GM12878 (cell line): ENCODE measurements at places on chromosomes 5 and 9.

DNA sequence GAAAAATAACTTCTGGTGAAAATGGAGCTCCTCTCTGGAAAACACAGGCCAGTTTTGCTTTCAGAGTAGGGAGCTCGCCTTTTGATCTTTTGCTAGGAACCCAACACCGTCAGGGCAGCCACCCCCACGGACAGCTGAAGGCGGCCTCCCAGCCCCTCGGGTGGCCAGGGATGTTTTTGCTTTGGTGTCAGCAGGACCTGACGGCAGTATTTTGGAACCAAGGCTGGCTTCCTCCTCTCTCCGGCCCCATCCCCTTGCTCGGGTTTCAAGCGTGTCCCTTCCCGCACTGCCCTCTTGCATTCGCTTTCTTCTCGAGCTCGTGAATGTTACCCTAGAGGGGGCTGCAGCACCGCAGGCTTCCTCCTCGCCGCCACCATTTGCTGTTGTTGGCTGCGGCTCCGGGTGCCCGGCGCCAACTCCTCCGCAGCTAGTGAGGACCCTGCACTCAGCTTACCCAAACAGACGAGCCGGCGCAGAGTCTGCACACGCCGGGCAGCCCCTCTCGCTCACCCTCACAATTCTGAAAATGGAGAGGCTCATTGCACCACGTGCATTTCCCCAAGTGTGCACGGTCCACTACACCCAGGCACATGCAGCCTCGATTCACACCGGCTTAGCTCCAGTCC lies 35.5 kb upstream of the ADAMTSL1 start:
- H3K27ac ChIP-seq, result no peak overlapping the region
- no peaks in the 10 kb centered on the region for H3K4me1 ChIP-seq
- no peaks in the 10 kb centered on the region; the same call in 1 of the 2 replicates for H3K27me3 ChIP-seq
- DNase-seq, result no peak
- H3K4me3 ChIP-seq, result no peak overlapping the region
- H3K36me3 ChIP-seq, result no peaks in the 10 kb centered on the region

- no peak overlapping the region for H3K27ac ChIP-seq
- H3K4me3 ChIP-seq, result no peak overlapping the region
- no peaks in the 10 kb centered on the region for H3K36me3 ChIP-seq
- no peak for DNase-seq
Observed at GRCh38 chr9:86771941-86772634, 175.2 kb downstream of the GAS1 start.

DNA sequence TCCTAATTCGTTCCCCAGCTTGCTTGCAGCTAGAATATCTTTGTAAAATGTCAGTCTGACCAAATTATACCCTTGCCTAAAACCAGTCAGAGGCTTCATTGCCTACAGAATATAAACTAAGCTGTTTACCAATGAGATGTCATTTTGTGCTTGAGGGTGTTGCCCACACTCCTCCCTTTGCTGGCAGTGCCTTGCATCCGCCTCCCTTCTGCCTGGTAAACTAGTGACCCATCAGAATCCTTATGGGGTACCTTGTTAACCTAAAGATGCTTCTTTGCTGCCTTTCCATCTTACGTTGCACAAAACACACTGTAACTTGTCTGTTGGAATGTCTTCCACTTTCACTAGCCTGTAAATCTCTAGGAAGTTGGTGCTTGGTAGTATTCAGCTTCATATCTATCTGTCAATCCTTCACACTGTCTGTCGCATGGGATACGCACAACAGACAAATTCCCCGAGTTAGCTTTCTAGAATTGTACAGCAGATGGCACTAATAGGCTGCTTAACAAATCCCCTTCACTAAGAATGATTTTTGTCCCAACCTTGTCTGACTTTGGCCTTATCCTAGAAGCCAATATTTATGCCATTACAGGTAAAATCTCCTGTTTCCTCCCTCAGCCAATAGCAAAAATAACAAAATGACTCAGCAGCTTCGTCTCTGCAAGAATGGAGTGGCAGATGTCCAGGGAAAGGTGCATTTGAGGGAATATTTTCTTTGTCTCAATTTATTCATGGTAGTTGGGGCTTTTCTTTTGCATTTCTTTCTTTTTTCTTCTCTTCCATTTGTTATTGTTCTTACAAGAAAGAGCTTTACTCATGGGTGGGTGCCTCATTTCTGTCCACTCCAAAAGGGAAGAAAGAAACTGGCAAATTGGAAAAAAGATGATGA lies 3.0 kb downstream of the NUDT2 start:
- no peaks in the 10 kb centered on the region; the same call in 1 of the 2 replicates for H3K4me1 ChIP-seq
- DNase-seq, result peak; percentile 12
- no peaks in the 10 kb centered on the region for H3K27me3 ChIP-seq
- no peaks in the 10 kb centered on the region for H3K36me3 ChIP-seq
- H3K27ac ChIP-seq, result no peak overlapping the region

DNA sequence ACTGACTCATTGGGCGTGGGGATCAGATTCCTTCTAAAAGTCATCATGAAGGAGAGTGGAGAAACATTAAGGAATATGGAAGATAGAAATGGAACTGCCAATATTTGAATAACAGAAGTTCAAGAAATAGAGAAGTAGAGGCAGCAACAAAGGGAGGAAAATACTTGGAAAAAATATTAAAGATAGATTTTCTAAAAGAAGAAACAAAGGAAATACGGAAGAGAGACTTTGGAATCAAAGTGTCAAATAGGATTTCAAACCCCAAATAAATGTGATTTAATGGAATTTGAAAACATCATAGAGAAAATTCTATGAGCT lies 605.1 kb upstream of the KLF4 start:
- no peak overlapping the region for H3K4me3 ChIP-seq
- H3K27ac ChIP-seq, result no peak overlapping the region
- H3K27me3 ChIP-seq, result no peaks in the 10 kb centered on the region
- no peaks in the 10 kb centered on the region for H3K4me1 ChIP-seq
- H3K36me3 ChIP-seq, result no peaks in the 10 kb centered on the region
